ENCODE measurements at places on chromosomes 4 and X.

DNA sequence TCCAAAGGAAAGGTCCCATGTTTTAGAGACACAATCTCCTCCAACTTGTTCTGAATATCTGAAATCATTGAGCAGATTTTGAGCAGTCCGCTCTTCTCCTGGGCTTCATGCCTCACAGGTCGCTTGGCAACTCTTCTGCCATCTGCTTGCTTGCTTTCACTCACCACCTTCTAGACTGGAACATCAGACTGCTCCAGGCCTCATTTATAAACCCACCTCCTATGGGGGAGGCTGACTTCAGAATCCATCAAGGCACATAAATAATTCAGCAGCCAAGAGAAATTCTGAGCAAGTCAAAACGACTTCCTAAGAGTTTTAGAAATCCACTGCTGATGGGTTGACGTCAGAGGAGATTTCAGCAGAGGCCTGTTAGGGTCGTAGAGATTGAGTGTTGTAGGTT is 64.1 kb downstream of the FAM184B start:
- no peak for DNase-seq

DNA sequence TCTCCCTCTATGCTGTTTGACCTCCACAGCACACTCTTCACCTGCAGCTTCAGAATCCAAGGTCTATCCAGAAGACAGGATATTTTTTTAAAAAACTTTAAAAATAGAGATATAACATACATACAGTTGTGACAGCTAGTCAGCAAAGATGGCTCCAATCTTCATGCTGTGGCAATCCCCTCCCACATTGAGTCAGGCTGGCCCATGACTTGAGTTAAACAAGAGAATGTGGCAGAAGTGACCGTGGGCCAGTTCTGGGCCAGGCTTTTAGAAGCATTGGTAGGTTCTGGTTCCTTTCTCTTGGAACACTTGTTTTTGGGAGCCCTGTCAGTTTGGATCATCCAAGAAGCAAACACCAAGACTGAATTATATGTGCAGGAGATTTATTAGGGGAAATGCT is 36.1 kb upstream of the REPS2 start:
- DNase-seq: no peak

GRCh38 chr4:61678297-61678696 is 478.2 kb downstream of the ADGRL3 start:
- DNase-seq: no peak

- DNase-seq: no peak
Measured at GRCh38 chr4:61831987-61832386, 631.9 kb downstream of the ADGRL3 start.

DNA sequence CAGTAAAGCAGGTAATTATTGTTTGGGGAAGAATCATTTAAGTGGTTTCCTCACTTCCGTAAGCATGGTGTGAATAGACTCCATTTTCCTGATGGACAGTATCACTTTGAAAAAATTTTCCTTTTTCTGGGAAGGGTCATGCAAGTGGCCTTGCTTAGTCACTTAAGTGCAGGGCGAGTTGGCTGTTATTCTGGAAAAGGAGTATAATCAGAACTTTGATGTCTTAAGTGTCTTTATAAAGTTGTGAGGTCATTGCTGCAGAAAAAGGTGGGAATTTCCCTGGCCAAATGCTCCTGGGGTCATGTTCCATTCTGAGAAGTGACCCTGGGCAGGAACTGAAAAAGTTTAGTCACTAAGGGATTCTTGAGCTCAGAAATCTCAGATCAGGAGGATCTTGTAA is 146.1 kb upstream of the OTUD4 start:
- DNase-seq: no peak

DNA sequence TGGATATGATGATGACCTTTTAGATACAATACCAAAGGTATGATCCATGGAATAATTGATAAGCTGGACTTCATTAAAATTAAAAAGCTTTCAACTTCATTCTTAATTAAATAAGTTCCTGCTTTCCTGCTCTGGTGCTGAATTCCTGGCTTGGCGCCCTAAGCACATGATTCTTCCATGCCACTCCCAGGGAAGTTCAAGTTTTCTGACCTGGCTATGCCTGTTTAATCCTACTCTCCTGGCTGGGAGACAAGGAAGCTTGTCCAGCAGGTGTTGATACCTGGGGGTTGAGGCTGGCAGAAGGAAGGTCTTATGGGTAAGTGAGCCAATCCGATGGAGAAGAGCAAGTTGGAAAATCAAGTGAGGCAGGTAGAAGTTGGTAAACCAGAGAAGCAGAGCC is 24.3 kb downstream of the XKRX start:
- DNase-seq: no peak

DNA sequence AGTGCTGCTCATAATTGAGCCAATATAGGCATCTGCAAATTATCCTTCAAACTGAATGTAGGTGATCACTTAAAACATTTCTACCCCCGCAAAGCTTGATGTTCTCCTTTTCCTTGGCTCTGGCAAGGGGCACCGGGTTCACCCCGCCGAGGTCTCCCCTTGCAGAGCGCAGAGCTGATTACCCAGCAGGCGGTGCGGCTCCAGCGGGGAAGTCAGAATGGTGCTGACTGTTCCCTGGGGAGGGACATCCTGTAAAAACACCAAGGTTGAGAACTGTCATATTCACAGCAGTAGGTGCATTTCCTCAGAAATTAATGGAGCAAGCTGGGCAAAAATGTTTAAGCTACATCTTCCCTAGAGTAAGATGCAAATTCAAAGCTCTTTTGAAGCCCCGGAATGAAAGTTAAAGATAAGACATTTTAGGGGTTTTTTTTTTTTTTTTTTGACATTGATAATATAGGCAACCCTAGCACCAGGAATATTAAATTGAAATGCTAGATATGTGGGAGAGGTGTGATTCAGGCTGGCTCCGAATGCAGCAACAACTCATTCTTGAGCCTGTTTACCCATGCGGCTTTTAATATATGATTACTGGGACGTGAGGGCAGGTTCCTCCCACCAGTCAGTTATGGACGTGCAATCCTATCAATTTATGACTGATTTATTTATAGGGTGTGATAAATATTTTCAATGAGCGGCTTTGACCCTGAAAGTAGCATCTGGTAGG is 767.3 kb upstream of the TENM3 start:
- no peak for DNase-seq

DNA sequence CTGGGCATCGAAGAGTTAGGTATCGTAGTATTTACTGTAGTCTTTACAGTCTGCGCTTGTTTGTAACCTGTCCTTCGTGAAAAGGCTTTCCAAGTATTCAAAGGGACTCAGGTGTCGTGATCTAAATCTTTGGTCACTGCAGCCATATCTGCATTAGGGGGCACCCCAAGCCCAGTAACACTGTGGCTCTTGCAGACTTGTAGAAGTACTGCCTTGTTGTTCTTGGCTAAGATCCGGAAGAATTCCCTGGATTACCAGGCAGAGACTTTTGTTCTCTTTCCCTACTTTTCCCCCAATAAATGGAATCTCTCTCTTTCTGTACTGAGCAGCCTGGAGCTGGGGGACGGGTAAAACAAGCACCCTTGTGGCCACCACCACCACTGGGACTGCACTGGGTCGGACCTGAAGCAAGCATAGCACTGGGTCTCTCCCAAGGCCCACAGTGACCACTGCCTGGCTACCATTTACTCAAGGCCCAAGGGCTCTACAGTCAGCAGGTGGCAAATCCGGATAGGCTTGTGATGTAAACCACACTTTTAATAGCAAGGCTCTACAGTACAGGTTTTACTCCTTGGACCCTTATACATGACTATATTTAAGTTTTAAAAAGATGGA is 12.0 kb downstream of the CXorf58 start:
- peak; percentile 14 for DNase-seq

DNA sequence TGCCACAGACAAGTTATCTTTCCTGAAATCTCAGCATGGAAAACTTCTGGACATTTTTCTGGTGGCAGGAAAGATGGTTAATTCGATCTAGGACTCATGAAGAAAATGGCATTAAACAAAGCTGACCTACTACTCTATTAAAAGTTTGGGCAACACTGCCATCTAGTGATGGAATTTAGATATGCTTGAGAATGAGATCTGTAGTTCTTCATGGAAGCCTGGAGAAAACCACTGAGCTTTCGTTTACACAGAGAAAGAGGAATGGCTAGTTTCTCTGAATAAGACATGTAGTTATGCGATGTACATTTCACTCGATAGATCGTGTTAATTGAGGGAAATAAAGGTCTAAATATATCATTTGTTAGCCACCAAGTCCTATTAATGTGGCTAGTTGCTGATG is 51.7 kb upstream of the CHRDL1 start:
- peak; percentile 43 for DNase-seq

GRCh38 chr4:141730805-141731204 is 94.4 kb downstream of the IL15 start:
- DNase-seq: no peak
